NCI-H345 (cell line): ENCODE measurements at places on chromosomes 5 and 9.

GRCh38 chr9:95206143-95206542, 111.4 kb downstream of the FANCC start:
- DNase-seq: no peak

GRCh38 chr5:14143841-14144585, 871 bp downstream of the TRIO start:
- no peak for DNase-seq

DNA sequence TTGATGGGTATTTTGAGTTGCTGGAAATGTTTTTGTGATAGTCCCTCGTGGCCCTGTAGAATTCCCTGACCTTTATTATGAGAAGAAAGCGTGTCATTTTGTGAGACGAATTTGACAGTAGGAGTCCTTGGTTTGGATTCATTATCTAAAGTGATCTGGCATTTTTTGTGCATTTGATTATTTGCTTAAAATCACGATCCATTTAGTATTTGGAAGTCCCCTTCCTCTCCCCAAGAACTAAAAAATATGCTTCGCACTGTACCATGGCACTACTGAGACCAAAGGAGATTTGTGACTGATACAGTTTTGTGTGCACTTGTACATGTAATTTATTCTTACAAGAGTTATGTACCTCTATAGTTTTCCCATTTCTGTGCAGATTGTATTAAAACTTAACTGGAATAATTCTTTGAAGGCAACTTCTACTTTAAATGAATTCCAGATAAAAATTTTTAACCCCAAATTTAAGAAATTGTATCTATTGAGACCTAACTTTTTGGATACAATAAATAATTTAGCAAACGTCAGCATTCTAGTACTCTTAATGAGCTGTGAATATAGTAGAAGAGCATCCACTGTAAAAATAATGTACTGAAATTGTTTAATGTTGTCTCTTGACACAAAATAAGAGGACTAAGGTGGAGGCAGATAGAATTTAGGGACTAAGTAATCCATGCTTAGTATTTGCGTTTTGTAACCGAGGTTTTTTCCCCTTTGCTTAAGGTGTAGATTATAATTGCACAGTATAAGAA, 2.1 kb downstream of the MAP3K1 start:
- DNase-seq: no peak

- DNase-seq: no peak
Observed at GRCh38 chr5:81965524-81965923, 6.3 kb upstream of the ATG10 start.

DNA sequence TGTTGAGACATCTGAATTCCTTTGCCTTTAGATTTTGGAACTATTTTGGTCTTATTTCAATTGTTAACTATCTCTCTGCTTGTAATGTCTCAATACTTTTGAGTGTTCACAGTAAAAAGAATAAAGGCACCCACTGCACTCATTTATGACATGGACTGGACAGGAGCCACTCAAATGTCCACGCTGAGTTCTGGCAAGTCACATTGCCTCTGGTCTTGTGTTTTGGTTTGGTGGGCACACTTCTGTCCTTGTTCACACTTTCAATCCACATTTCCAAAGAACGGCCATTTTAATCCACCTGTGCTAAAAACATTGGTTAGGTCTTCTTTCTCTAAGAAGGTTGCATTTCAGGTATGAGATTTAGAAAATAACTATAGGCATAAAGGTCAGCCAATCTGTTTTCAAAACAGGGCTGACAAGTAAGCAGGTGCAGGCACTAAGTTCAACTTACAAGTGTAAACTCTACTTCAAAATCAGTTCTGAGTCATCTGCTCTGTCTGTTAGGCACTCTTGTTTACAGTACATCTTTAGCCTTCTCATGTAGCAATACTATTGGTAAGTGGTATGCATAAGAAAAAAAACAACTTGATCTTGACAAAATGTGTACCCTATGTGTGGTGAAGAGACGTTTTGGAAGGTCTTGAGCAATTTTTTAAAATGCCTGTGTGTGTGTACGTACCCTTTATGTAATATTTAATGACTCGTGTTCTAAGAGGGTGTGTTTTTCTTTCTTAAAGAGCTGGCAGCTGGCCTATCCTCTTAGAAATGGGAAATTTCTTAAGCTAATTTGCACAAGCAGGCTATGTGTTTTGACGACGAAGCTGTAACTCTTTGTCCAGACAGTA, 31.5 kb upstream of the ZFAND5 start:
- no peak for DNase-seq

DNA sequence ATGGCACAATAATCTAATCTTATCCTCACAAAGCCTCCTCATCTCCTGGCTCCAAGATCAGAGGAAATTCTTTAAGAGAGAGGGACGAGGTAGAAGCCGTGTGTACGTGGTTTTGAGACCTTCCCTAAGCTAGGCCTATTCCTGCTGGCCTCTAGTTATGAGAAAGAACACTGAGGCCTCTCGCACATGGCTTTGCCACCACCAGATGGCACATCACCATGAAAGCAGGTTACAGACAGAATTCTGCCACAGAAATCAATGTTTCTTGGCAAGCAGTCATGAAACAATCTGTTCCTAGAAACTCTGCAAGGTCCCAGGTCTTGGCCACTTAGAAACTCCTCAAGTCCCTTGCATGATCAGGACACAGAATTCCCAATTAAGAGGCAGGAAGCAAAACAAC, 268.2 kb upstream of the TAS2R1 start:
- peak; percentile 58 for DNase-seq
